Right renal pelvis (tissue), 4 donors: ENCODE measurements at places on chromosomes 11 and 22.

DNA sequence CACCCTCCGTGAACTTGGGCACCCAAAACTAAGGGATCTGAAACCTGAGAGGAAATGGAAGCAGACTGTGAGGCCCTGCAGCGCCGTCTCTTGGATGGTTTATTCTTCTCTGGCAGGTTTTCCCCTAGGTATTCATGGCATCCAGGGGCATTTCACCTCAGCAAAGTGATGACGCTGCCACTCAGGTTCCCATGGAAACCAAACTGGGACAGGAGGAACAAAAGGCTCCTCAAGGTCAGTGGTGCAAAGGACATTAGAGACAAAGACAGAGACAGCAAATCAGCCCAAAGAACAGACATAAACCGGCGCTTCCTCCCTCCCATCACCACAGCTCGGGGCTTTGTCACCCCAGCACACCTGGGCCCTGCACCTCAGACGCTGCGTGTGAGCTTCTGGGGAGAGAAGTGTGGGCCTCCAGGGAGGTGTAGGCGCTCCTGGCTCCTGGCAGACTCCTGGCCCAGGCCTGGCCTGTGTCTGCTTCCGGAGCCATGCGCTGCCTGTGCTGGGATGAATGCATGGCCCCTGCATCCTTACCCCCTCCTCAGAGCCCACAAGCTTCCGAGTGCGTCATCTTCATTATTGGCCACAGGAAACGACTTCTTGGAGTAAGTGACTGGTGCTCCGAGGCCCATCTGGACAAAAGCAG is 5.9 kb downstream of the TP53AIP1 start:
- no peak for DNase-seq

GRCh38 chr11:47797633-47798032 is 30.5 kb upstream of the FNBP4 start:
- no peak for DNase-seq

DNA sequence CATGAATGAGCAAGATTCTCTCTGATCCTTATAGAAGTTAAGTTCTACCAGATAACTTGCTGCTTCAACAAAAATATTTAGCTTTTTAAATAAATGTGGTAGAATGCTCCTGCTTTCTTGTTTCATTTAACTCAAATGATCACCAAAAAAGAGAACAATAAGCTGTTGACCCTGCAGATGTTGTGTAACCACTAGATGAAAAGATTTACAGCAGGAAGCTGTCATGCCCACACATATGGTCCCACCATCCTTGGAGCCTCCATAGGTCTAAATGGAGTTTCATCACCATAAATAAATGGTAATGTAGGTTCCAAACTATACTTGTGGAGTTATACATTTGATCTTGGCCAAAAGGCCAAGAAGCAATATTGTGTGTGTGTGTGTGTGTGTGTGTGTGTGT is 118.8 kb downstream of the RRAS2 start:
- DNase-seq, result no peak

GRCh38 chr22:23709107-23709506 is 18.3 kb downstream of the RGL4 start:
- DNase-seq, result no peak

DNA sequence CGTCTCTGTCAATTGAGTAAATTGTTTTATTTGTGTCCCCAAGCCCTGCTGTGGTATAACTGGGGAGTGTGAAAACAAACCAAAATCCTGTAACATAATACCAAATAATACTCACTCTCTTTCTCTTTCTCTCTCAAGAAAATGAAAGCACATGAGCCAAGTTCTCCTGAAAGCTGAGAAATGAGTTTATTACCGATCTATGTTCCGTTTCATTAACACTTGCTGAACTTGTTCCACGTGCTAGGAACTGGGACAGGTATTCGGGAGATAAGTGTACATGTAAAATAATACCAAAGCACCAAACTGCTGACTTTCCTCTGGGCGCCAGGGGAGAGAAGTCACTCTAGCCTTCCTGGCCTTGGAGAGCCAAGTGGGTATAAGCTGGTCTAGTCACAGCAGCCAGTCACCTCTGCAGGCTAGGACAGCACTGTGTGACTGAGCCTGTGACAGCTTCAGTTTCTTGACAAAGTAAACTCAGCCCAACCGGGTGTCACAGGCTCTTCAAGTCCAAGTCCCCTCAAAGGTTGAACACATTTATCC is 23.1 kb downstream of the CD6 start:
- DNase-seq, result no peak

DNA sequence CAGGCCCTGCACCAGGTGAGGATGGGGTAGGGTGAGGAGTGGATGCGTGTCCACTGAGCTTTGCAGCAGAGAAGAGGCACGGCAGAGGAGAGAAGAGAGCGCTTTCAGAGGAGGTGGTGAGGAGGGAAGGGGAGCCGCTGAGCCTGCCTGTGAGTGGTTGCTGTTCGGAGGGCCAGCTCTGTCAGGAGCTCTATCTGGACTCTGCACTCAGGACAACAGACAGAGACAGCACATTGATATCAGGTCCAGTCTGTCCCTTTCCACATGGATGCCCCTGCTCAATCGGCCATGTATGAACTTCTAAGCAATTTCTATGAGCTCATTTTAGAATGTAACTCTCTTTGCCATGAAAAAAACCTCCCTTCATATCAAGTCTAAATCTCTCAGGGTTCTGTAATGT is 158.6 kb downstream of the KIRREL3 start:
- DNase-seq, result no peak

- no peak for DNase-seq
Observed at GRCh38 chr11:118287006-118287405, 17.5 kb upstream of the CD3E start.

GRCh38 chr11:102157219-102157618 is 47.0 kb downstream of the YAP1 start:
- DNase-seq, result no peak

- peak; percentile 52 for DNase-seq
Observed at GRCh38 chr11:117907276-117908108, 21.7 kb downstream of the TMPRSS13 start.

- no peak for DNase-seq
Observed at GRCh38 chr11:10979529-10979928, 121.7 kb upstream of the ZBED5 start.

- no peak for DNase-seq
Observed at GRCh38 chr11:12319988-12320387, 57.4 kb upstream of the PARVA start.

GRCh38 chr22:28222976-28223745 is 304.1 kb upstream of the PITPNB start:
- DNase-seq, result no peak

DNA sequence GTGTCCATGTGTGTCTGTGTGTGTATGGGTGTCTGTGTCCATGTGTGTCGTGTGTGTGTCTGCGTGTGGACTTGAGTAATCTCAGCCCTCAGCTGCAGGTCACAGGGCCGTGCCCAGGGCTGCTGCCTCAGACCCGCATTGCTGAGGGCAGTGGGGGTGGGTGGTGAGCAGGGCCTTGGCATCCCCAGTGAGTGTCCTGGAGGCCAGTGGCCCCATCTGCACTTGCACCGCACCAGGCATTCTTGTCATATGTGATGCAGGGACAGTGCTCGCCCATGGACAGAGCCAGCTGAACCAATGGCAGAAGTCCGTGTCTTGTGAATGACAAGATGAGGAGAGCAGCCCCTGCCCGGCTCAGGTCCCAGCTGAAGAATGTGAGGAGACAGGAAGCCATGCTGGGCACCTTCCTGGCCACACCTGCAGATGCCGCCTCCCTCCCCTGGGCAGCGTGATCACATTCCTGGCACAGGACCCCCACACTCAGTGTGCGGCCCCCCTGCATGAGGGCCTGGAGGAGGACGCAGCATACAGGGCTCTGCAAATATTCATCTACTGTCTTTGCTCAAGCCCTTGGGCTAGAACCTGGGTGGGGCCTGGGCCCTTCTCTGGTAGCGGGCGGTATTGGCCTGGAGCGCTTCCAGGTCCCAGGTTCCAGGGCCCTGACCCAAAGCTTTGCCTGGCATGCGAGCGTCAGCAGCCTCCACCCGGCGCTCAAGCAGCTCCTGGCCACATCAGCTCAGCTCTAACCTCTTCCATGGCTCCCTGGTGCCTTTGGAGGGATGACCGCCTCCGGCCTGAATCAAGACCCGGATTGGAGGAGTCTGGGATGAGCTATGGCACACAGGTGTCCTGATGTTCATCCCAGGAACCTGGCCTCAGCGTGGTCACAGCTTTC is 3.9 kb downstream of the ALDH3B2 start:
- no peak for DNase-seq

- DNase-seq, result no peak
Observed at GRCh38 chr11:45108070-45109064, 38.1 kb upstream of the PRDM11 start.

DNA sequence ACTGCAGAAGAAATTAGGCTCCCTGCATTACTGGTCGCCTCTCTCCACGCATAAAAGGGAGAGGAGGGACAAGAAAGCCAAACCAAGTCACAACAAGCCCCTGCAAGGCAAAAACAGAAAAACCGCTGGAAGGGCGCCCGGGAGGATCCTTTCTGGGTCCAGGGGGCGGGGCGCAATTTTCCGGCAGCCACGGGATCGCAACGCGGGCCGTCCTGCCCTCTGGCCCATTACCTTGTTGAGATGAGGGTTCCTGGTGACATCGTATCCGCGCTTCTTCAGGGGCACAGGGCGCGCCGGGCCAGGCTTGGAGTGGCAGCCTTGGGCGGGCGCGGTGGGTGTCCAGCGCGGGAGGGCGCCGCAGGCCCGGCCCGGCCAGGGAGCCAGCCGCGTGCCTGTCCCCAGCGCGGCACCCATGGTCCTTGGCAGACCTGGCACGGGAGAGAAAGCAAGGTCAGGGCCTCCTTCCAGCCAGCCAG is 847 bp downstream of the ME3 start:
- DNase-seq, result peak; percentile 52

GRCh38 chr11:64449381-64450167 is 90.6 kb downstream of the RPS6KA4 start:
- DNase-seq, result no peak

DNA sequence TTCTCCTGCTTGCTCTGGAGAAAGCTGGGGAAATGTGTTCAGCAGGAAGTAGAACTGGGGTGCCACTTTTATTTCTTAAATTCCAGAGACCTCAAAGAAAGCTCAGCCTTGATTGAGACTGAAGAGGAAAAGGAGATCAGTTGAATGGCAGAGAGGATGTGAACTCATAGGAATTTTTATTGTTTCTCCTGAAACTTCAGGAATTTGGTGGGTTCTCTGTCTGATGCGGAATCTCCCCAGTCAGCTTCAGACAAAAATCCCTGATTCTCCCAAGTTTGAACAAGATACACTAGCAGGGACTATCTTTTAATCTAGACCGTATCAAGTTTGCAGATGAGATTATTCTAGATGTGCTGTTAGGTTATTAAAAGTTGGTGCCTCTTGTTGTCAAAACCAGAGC is 23.0 kb downstream of the EHF start:
- DNase-seq, result no peak

GRCh38 chr11:116062490-116063171 is 558.4 kb upstream of the CADM1 start:
- no peak for DNase-seq

DNA sequence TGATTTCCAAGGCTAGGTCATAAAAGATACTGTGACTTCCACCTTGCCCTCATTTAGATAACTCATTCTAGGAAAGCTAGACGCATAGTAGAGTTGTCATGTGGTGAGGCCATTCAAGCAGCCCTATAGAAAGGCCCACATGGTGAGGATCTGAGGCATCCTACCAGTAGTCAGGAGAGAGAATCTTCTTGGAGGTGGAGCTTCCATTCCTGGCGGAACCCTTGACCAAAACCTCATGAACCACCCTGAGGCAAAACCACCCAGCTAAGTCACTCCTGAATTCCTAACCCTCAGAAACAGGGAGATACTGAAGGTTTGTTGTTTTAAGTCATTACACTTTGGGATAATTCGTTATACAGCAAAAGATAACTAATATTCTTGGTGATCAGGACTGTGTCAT is 2.9 kb upstream of the HDHD5 start:
- DNase-seq, result no peak

GRCh38 chr11:20363500-20364340 is at the start of gene HTATIP2:
Gene HTATIP2 (plus strand): TSS chr11:20363714. CDS start chr11:20364238, 524 bp downstream.
- DNase-seq, result no peak

- DNase-seq, result no peak
Observed at GRCh38 chr22:34395370-34395769, 475.1 kb upstream of the LARGE1 start.

GRCh38 chr11:66470015-66470414 is 3.3 kb downstream of the PELI3 start:
- DNase-seq, result no peak
